ENCODE measurements at places on chromosomes 2 and 18. TPM values are rescaled to one million over a fixed set of nuclear protein-coding genes. Genes with fewer than 3 reads are reported as not detected.

GRCh38 chr2:159882130-159882745 lies 84.2 kb upstream of the CD302 start:
- DNase-seq: no peak

DNA sequence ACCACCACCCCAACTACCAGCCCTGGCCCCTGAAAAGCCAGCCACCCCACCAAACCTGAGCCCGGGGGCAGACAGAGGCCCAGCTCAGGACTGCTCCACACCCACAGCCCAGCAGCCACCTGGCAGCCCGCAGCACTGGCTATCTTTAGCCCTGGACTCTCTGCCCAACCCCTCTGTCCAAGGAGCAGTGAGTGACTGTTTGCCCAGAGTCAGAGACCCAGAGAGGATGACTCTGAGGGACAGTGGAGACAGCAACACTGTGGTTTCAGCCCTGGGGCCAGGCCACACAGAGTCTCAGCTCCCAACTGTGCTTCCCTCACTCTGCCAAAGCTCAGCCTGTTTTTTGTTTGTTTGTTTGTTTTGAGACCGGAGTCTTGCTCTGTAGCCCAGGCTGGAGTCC lies 32.6 kb downstream of the BIN1 start:
- no peak for DNase-seq

DNA sequence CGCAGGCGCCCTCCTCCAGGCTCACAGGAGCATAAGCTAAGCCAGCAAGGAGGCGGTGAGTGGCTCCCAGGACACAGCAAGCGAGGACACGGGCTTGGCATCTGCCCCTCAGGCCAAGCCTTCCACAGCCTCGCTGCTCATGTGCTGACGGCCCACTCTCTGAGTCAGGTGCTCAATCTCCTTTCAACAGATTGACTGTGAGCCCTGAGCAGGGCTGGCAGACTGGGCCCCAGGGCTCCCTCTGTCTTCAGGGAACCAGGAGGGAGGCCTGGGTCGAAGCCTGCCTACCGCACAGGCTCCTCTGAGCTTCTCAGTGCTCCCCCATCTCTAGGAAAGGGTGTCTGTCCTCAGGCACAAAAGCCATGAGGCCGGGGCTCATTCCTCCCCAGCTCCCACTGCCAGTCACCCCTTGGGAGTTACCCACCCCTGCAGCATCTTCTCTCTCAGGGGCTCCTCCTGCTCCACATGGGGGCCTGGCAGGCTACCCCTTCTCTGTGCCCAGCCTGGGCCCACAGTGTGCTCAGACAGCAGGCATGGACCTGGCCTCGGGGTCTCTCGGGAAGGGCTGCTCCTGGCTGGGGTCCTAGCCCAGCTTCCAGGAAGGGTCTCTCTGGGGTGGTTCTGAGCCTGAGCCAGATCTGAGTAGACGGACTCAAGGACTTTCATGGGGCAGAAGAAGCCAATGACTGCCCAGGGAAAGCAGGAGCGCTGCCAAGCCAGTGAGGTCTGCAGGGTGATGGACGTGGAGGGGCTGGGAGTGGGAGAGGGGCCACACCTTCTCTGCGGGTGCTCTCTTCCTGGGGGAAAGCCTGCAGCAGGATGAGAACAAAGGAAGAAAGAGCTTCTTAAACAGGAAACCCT lies 138.0 kb upstream of the GPC1 start:
- DNase-seq: no peak

DNA sequence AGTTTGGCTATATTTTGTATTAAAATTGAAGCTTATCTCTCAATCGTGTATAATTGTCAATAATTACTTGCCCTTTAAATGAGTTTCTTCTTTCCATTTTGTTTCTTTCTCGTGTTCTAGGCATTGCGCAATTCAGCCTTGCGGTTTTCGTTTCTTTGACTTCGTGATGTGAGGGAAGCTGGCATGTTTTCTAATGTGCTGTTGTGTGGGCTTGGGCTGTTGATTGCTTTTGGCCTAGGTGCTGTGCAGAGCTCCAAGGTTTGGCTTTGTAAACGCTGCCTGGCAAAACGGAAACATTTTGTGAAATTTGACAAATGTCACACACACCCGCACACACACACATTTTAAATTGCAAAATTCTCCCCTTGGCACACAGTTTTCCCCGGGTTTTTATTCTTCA lies 242.6 kb upstream of the TCF4 start:
- DNase-seq: no peak

FNDC4 gene
- total RNA-seq: 9.5 TPM

- DNase-seq: no peak
Measured at GRCh38 chr2:53632714-53633113, 134.9 kb upstream of the CHAC2 start.

DNA sequence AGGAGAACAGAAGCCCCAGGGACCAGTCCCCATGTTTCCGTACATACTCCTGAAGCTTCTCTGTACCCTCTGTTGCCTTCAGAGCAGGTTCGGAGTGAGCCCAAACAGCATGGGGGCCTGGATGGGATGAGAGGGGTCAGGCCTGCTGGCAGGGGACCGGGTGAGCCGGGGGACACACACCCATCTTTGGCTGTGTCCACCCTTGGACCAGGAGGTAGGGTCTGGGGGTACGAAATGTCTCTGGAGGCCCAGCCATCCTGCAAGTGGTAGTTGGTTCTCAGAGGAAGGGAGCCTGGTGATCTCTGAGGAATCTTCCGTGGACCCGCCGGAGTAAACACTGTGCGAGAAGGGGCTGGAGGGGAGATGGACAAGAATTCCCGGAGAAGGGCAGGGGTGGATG lies 15.3 kb downstream of the FBLN7 start:
- DNase-seq: no peak

GRCh38 chr2:218761795-218762194 lies 20.2 kb upstream of the CYP27A1 start:
- DNase-seq: no peak

DNA sequence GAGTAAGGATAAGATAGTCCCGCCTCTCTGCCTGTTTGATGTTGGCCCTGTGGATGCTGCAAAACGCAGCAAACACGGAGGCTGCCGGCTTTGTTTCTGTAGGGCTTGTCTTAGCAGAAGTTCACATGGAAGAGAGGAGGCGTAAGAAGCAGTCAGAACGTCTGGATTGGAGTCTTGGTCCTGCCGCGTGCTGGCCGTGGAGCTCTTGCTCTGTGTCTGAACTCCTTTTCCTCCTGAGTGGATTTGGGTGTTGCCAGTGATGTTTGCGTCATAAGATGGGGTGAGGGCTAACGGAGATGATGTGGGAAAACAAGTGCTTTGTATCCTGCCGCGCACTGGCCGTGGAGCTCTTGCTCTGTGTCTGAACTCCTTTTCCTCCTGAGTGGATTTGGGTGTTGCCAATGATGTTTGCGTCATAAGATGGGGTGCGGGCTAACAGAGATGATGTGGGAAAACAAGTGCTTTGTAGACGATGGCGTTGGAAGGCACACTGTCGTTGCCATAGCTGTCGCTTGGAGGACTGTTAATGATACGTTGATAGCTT lies 240.9 kb downstream of the AGAP1 start:
- DNase-seq: no peak

- DNase-seq: no peak
Measured at GRCh38 chr18:212780-213179, 54.4 kb downstream of the USP14 start.

DNA sequence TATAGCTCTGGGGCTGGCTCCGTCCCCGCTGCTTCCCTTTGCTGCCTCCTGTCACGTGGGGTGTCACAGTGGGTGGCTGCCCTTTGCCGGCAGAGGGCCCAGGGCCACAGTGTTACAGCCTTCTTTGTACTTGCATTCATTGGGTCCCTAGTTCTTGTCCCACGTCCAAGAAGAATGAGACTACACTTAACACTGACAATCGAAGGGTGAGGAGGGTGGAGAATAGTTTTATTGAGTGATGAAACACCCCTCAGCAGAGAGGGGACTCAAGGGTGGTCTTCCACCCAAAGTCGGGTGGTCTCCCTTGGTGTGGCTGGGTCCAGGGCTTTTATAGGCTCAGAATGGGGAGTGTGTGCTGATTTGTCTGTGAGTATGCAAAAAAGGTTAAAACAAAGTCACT lies 1.9 kb downstream of the ATG4B start:
- no peak for DNase-seq

IL36G gene
- not detected for total RNA-seq

- DNase-seq: no peak
Measured at GRCh38 chr18:57202881-57203280, 56.0 kb downstream of the BOD1L2 start.

DNA sequence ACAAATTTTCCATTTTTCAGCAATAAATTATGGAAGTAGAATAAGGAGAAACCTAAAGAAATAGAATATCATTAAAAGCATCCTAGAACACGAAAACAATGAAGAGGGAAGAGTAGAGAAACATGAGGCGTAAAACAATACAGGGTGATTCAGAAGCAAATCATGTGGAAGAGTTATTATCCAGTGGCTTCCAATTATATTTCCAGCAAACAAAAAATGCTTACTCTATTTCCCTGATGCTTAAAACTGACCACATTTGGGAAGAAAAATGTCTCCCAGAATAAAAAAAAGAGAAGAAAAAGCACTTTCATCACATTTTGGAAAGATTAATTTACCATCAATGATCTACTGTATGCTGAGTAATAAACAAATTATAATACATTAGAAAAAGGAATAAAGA lies 192.6 kb downstream of the CD226 start:
- no peak for DNase-seq

WIPF1 gene
- total RNA-seq: 17.7 TPM

TBR1 gene
- total RNA-seq: 0.11 TPM

MAB21L4 gene
- total RNA-seq: not detected

- no peak for DNase-seq
Measured at GRCh38 chr18:78730546-78730945, 249.1 kb upstream of the SALL3 start.

- DNase-seq: no peak
Measured at GRCh38 chr2:241741016-241741415, 6.6 kb downstream of the D2HGDH start.

- DNase-seq: no peak
Measured at GRCh38 chr2:150410809-150411208, 76.7 kb downstream of the RND3 start.

GRCh38 chr2:199160081-199160480 lies 297.7 kb downstream of the SATB2 start:
- no peak for DNase-seq

TCF7L1 gene
- total RNA-seq: 12.1 TPM

- peak; percentile 16 for DNase-seq
Measured at GRCh38 chr2:209525331-209525730, 101.5 kb downstream of the MAP2 start.

RAX gene
- total RNA-seq: not detected

- DNase-seq: no peak
Measured at GRCh38 chr2:41859615-41860514, 188.0 kb upstream of the PKDCC start.

- no peak for DNase-seq
Measured at GRCh38 chr2:219688560-219689445, 61.4 kb downstream of the SLC4A3 start.

DNA sequence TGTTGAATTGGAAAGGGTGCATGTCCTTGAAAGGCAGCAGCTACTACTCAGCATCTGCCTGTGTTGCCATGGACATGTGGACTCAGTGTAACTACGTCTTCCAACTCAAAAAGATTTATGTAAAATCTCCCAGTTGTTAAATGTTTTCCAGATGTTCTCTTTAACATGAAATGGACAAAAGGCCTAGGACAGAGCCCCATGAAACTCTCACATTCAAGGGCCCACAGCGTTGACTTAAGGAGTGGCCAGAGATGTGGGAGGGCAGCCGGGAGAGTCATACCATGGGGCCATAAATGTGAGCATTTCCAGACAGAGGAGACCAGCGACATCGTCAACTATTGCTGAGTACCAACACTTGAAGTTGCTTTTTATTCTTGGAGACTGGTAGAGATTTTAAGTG lies 9.9 kb downstream of the SLC3A1 start:
- DNase-seq: no peak
